ENCODE measurements at places on chromosomes 3 and 15.

GRCh38 chr3:123406598-123406997 lies 42.3 kb downstream of the ADCY5 start:
- DNase-seq: no peak

- DNase-seq: peak; percentile 45
Measured at GRCh38 chr3:152241142-152242017, 27.3 kb upstream of the MBNL1 start.

GRCh38 chr15:94366781-94367180 lies 135.4 kb downstream of the MCTP2 start:
- no peak for DNase-seq

DNA sequence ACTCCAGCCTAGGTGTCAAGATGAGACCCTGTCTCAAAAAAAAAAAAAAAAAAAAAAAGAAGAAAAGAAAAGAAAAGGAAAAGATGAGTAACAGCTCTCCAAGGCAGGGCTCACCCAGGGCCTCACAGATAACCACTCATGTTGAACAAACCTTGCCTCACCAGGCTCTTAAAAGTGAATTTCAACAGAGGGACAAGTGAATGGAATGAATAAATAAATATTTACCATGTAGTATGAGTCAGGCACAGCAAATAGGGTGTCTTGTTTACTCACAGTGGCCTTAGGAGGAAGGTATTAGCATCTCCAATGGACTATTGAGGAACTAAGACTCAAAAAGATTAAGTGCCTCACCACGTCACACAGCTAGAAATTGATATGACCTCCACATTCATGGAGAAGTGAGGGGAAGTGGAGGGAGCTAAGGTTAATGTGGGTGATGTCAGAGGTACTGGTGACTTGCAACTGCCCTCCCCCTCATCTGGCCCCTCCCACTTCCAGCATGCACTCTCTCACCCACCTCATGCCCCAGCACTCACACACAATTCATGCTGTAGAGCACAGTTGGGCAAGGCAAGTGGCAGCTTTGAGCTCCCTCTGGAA lies 255.5 kb downstream of the UACA start:
- DNase-seq: peak; percentile 39

DNA sequence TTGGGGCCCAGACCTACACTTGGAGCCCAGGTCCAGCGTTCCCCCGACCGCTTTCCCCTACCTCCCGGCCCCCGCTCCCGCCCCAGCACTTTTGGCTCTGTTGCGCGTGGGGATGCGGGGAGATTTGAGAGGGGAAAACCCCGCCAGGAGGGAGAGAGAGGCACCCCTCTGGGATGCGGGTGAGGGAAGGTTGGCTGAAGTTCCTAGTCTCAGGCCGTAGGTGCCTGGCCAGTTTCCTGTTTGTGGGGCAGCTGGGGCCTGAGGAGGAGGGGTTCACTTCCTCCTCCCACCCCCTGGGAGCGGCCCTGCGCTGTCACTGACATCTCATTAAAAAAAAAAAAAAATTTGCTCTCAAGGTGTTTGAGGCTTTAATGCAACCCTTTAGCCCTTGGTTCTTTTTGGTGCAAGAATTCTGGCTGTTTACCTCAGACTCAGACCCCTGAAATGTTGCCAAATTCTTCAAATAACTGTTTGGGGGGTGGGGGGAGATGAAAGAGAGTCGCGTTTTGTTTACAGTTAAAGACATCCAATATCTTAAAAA lies 2.6 kb downstream of the FAM43A start:
- DNase-seq: peak; percentile 47
